EL (cell line): ENCODE measurements at places on chromosomes 2 and 18.

DNA sequence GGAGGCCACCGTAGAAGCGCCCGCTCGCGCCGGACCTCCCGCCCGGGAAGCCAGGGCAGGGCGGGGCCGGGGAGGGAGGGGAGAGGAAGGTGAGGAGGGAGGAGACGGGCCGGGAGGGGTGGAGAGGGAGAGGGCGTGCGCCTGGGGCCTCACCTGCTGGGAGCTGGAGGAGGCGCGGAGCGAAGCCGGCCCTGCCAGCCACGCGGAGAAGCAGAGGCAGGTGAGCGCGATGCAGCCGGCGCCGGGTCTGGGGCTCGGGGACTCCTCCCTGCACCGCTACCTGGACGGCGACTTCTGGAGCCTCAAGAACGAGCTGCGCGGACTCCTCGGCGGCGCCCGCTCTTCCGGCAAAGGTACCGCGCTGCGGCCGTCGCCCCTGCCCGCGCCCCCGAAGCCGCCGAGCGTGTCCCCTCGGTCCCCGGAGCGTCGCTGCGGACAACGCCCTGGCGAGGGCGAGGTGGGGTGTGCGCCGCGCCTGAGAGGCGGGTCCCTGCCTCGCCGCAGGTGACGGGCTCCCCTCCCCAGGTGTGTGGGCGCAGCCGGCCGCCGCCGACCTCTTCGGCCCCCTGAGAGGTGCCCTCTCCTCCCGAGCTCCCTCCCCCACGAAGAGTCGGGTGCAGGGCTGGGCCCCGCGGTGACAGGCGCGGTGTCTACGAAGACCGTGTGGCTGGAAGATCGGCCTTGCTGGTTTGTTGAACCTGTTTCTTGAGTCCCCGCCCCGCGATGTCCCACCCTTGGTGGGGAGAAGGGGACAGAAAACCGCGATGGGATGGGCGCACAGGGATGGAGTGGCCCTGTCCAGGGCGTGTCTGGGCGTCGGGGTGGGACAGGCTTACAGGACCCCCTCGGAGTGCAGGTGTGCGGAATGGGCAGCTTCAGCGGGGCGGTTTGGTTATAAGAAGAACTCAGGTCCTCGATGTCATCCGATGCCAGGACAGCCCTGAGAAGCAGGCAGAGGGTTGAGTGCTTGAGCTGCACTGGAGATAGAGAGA is at the start of gene ACOXL:
ACOXL (plus strand) TSS at position 152 of the 992 bp plus-strand sequence. CDS start 35,817 bp downstream, outside the sequence.
- no peak for DNase-seq

DNA sequence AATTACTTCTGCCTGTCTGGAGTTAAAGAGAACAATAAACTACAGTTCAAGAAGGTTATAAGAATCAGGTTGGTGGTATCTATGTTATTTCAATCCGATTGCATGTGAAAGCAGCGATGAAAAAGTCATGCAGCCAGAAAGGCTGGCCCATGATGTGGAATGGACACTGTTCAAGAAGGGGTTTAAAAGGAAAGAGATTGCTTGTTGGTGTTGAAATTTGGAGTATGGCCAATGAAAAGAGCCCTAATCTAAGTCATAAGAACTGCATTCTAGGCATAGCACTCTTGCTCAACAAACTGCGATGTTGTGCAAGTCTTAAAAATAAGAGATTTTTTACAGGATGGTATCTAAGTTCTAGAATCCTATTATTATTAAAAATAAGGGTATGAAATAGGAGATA is 61.3 kb downstream of the EFEMP1 start:
- peak; percentile 92 for DNase-seq

DNA sequence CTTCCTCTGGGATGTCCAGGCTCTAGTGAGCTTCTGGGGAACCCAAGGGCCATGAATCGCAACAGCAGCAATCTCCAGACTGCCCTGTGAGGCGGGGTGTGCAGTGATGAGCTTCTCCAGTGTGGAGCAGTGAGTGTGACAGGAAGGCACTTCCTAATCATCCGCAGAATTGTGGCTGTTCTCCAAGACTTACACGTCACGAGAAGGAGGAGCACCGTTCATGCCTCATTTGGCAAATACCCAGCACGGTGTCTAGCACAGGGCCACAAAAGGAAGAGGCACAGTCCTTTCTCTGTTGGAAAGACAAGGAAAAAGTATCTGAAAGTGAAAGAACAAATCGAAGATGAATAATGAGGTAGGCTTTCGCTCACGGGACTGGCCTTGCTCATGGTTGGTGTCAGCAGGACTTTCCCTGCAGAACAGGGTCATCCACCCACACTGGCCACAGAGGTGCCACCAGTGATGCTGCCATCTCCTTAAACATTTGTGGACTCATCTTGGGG is 125.1 kb upstream of the HAAO start:
- DNase-seq: peak; percentile 94

- peak; percentile 36 for DNase-seq
Observed at GRCh38 chr2:168192839-168193616, 54.4 kb downstream of the STK39 start.

GRCh38 chr2:159497256-159497655 is 119.1 kb downstream of the BAZ2B start:
- peak; percentile 93 for DNase-seq

DNA sequence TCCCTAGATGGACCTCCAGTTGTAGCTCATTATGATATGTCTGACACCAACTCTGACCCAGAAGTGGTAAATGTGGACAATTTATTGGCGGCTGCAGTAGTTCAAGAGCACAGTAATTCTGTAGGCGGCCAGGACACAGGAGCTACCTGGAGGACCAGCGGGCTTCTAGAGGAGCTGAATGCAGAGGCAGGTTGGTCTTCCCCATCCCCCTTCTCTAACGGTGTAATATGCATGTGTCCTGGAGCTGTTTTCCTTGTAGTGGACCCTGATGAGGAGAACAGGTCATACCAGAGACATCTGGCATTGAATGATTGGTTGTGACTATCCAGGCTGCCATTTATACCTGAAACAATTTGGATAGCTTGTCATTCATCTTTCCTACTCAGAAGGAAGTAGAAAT is 135.8 kb downstream of the HAUS1 start:
- DNase-seq: no peak

DNA sequence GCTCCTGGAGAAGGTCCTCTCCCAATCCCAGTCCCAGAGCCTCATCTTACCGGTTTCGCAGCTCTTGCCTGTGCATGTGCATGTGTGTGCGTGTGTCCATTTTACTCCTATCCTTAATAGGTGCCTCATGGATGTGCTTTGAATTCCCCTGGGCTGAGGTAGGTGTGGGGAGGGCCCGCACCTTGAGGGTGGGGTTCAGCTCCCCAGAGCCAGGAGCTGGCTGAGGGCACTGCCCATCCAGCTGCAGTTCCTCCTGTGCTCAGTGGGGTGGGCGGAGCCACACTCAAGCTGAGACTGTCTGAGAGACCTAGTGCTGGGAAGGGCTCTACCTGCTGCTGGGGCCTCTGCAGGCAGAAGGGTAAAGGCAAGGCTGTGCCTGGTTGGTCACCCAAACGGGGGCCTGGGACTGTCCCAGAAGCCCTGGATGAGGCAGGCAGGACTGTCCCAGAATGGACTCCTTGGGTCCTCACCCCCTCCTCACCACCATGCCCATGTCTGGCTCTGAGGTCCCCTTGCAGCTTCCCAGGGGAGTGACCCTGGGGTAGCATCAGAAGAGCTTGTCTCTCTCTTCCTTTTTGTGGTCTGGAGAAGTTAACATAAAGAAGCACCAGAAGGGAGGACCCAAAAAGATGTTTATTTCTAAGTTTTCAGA is 8.9 kb downstream of the GDF7 start:
- no peak for DNase-seq

- DNase-seq: peak; percentile 96
Observed at GRCh38 chr18:70154591-70155194, 50.8 kb downstream of the RTTN start.

GRCh38 chr2:233076749-233077148 is 16.6 kb downstream of the INPP5D start:
- DNase-seq: no peak

DNA sequence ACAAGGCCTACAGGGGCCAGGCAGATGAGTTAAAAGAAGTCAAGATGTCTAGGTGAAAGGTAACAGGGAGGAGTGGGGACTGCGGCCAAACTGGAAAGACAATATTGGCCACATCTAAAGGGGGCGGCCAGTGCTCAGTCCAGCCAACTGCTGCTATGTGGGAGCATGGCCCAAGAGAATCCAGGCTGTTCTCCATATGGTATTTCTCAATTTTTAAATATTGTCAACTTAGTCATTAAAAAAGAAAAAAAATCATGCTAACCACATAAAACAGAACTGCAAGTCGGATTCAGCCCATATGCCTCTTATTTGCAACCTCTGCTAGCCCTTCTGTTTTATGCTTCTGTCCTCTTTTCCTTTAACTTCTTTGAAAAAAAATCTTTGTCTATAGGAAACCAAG is 14.8 kb downstream of the TRABD2A start:
- DNase-seq: no peak

DNA sequence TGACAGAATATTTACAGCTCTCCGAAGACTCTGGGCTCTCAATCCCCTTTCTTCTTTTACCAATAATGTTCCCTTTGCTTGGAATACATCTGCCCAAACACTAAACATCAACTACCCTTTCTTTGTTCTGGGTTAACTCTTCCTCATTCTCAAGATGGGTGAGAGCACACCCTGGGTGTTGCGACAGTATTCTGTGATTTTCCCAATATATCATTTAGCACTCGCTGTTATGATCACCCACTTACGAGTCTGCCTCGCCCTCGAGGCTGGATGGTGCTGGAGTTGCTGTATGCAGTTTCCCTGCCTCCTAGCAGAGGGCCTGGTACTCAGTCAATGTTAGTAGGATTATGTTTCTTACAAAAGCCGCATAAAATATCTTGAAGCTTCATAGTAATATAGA is 93.2 kb downstream of the SOCS6 start:
- no peak for DNase-seq

DNA sequence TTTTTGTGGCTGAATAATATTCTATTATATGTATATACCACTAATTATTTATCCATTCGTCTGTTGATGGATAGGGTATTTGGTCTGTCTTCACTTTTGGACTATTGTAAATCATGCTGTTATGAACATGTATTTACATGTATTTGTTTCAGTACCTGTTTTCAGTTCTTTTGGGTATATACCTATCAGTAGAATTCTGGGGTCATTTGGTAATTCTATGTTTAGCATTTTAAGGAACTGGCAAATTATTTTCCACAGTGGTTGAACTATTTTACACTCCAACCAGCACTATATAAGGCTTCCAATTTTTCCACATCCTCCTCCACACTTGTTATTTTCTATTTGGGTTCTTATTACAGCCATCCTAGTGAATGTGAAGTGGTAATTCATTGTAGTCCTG is 12.4 kb upstream of the TANK start:
- DNase-seq: no peak

DNA sequence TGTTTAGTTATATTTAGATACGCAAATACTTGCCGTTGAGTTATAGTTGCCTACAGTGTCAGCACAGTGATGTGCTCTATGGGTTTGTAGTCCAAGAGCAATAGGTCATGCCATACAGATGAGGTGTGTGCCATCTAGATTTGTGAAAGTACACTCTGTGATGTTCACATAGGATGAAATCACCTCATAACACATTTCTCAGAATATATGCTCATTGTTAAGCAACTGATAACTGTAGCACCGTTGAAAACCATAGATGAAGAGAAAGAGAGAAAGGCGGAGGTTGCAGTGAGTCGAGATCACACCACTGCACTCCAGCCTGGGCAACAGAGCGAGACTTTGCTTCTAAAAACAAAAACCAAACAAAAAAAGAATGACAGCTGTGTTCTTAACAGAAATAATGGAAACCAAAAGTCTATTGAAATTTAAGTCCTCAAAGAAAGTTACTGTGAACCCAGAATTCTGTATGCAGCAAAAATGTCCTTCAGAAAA is 9.5 kb downstream of the DGKD start:
- no peak for DNase-seq

DNA sequence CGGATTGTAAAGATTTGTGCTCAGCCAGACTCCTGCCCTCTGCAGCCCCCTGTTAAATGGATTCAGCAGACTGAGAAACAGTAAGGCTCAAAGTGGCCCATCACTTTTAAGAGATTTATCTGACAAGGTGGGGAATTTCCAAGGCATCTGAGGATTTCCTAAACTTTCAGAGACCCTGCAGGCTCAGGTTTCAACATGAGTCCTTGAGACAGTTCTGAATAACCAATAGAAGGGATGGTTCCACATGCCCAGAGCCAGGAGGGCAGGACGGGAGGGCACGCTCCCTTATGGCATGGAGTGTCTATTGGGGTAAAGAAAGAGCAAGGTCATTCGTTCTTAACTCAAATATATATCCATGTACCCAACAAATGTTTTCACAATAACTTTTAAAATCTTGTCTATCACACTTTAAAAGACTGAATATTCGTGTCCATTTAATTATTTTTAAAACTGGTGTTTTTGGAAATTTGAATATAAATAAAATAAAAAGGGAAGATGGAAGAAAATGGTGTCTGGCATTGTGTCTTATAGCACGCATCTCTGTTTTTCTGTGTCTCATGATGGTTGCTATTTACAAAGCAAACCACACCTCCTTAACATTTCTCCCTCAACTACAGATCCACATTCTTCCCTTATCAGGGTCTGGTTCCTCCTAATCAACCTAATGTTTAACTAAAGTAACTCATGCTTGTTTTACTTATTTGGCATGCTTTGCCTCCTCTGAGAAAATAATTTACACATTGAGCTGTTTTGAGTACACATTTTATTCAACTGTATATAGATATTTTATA is 56.0 kb upstream of the DSG1 start:
- DNase-seq: no peak

GRCh38 chr2:159714247-159714930 is 2.1 kb downstream of the MARCHF7 start:
- peak; percentile 64 for DNase-seq

GRCh38 chr18:7017013-7017412 is 100.6 kb downstream of the LAMA1 start:
- no peak for DNase-seq

GRCh38 chr18:2036086-2036485 is 535.2 kb downstream of the METTL4 start:
- DNase-seq: peak; percentile 4

GRCh38 chr18:22020867-22021370 is 148.5 kb upstream of the GATA6 start:
- no peak for DNase-seq

DNA sequence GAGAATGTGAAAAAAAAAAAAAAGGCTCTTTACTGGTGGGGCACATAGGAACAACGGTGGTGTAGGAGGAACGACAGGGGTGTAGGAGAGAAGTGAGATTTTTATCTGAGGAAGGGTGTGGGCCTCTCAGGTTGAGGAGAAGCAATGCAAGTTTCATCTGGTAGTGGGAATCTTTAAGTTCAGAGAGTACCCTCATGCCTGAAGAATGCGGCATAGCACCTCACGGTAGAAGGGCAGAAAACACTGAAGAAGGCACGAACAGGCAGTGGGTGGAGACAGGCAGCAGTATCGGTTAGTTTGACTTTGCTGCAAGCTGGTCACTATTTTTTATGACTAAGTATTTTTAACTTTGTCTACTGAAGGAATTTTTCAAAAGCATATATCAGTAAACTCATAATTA is 52.2 kb upstream of the TSPYL6 start:
- peak; percentile 21 for DNase-seq

GRCh38 chr2:172901913-172902312 is 166.3 kb downstream of the RAPGEF4 start:
- DNase-seq: no peak

- no peak for DNase-seq
Observed at GRCh38 chr2:30139131-30139870, 7.5 kb upstream of the YPEL5 start.
